Activated naive CD4-positive, alpha-beta T cell treated with anti-CD3 and anti-CD28 coated beads, Interleukin-2, amount 50 U/mL, for 72 hours (primary cell): ENCODE measurements at places on chromosomes 6 and 20. TPM values are rescaled to one million over a fixed set of nuclear protein-coding genes. Genes with fewer than 3 reads are reported as not detected.

RAB44 gene
- total RNA-seq, result 0.12 TPM

TCF21 gene
- not detected for total RNA-seq

BPI gene
- total RNA-seq, result not detected

PSMB8 gene
- 353 TPM for total RNA-seq

CDH26 gene
- 1.7 TPM for total RNA-seq

GPX5 gene
- not detected for total RNA-seq

LY6G6F gene
- total RNA-seq, result not detected

HRH3 gene
- not detected for total RNA-seq

CUTA gene
- 334 TPM for total RNA-seq

TP53TG5 gene
- total RNA-seq, result 0.45 TPM

ZC2HC1B gene
- total RNA-seq, result not detected
